ENCODE measurements at places on chromosomes 2 and 18.

DNA sequence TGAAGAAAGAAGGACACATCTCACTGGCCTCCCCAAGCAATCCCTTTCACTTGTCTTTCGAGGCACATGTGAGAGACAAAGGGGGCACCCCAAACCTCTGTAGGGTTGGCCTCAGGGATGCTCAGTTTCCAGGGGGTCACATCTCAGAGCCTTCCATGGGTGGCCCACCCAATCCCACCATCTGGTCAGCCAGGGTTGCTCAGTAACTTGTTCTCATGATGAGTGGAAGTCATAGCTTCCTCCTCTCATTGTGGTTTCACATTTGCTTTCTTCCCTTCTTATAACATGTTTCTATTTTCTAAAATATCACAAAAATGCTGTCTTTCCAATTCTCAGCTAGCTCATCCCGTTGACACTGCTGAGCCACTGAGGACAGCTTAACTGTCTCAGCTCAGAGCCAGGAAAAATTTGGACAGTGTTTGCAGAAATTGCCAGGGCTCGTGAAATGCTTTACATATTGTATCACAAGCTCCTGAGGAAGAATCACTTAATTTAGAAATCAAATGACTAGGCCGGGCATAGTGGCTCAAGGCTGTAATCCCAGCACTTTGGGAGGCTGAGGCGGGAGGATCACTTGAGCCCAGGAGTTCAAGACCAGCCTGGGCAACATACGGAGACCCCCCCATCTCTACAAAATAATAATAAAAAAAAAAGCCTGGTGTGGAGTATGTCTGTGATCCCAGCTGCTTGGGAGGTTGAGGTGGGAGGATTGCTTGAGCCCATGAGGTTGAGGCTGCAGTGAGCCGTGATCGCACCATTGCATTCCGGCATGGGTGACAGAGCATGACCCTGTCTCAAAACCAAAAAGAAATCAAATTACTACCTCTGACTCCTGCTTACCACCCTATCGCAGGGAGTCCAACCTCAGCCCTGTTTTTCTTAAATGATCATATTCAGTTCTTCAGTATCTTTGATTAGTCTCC is 129.3 kb downstream of the PRKCE start:
- no peak for DNase-seq

DNA sequence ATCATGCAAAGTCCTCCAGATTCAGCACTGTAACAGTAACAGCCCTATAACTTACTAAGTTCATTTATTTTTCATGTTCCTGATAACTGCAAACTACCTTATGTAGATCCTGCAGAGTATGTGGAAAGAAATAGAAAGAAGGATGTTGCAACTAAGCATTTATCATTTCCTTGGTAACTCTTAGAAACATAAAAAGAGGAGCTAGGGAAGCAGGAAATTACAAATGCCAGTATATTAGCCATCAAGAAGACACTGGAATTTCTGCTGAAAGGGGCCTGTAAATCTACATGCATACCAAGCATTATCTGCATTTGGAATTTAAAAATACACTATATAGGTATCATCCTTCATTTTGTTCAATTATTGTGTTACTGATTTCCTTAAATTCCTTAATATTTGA is 66.8 kb downstream of the PDE11A start:
- DNase-seq, result no peak

- DNase-seq, result no peak
Observed at GRCh38 chr2:42908518-42909200, 116.3 kb upstream of the HAAO start.

GRCh38 chr2:112162341-112162740 is 24.2 kb downstream of the FBLN7 start:
- DNase-seq, result no peak

DNA sequence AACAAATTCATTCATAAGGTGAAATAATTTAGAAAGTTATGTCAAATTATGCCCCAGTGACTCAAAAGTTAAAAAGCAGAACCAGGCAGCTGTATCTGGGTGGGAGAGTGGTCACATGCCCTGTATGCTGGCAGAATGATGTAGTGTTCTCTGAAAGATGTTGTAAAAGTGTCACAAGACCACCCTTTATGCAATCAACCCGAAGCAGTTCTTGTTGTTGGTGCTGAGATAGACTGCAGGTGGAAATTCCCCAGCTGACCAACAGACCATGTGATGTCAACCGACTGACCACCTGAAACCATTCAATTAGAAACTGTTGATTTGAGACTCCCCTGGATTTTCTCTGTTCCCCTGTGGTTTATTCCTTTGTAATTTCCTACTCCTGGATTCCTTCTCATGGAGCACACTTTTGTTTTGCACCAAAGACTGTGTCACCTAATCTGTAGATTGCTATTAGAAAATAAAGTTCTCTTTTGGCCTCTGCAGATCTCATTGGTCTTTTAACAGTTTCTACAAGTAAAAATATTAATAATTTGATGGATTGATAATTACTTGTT is 1341.3 kb upstream of the LRRTM1 start:
- DNase-seq, result no peak

DNA sequence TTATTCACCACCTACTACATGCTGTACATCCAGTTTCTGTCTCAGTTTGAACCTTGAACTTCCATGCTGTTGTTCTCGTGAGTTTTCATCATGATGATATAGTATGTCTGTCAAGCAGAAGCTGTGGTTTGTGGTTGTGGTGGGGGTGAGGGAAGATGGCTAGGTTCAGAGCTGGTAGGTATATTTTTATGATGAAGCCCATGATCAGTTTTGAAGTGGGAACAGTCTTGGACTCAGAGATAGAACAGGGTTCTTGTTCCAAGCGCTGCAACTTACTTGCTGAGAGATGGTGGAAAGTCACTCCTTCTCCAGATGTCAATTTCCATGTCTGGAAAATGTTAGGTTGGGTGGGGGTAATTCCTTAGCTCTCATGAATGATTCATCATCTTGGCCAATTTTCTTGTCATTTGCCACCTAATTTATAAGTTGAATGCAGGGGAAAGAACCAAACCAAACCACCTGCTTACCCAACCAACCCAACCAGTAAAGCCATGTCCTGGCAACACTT is 21.6 kb downstream of the PMAIP1 start:
- DNase-seq, result no peak

DNA sequence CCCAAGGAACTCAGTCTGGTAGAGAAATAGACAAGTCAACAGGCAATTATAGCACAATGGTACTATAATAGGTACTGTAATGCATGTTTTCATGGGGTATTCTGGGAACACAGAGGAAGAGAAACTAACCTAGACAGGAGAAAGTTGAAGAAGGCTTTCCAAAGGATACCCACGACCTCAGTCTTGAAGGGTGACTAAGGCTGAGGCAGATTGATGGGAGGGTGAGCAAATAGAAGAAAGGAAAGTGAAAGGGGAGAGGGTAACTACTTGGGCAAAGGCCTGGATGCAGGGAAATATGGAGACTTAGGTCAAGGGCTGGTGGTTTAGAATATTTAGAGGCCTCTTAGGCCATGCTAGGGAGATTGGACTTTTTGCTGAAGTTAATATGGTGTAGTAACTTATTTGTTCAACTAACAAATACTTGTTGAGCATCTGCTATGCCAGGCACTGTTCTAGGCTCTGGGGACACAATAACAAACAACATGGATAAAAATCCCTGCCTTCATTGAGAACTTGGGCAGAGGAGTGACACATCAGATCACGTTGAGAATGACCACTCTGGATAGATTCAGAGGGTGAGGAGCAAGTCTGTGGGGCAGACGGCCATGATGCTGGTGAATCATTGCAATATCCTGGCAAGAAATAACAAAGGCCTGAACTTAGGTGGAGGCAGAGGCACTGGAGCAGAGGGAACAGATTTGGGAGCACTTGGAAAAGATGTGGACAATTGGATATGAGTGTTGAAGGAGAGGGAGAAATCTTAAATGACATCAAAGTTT is 56.4 kb downstream of the PLB1 start:
- DNase-seq, result no peak

- DNase-seq, result no peak
Observed at GRCh38 chr2:151437630-151438029, 27.9 kb downstream of the RIF1 start.

DNA sequence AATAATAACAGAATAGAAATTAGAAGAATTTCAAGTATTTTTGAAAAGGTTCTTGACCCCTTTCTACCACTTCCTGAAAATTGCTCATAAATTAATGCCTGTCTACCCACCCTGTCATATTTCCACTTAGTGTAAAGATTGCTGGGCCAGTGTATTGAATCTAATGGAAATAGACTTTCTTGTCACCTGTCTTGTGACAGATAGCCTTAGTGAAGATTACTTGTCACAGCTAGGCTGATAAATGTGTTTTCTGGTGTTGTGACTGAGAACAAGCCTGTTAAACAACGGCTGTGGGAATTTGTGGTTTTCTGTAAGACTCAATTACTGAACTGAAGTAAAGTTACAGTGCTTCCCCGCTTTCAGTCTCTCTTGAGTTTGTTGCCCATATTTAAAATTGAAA is 37.0 kb downstream of the PIK3C3 start:
- no peak for DNase-seq

DNA sequence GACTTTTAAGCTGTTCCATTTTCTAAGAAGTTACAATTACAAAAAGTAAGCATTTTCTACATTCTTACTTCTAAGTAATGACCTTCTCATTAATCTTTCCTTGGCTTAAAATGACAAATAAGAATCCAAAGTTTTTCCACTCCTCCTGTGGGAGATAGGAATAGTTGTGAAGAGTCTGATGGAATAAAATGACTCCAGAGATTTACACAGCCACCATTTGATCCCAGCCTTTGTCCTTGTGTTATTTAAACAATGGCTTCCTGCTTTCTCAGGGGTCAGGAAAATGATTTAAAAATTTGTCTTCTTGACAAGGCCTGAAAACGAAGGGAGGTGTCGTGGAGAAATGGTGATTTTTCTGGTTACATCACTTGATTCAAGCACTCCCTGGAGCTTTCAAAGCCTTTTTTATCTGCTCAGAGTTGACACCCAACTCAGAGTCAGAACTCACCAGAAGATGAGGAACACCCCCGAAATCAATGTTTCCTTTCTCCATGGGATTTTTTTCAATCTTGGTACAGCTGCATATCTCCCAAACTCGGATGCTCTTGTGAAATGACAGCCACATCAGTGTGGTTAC is 106.5 kb downstream of the GALNT3 start:
- DNase-seq, result no peak

GRCh38 chr2:19360966-19361321 is 2.5 kb upstream of the OSR1 start:
- no peak for DNase-seq

GRCh38 chr2:241728000-241728399 is 6.4 kb upstream of the D2HGDH start:
- DNase-seq, result no peak
